ENCODE measurements at places on chromosomes 1 and 21.

GRCh38 chr1:228987286-228987685 lies 252.0 kb downstream of the RHOU start:
- no peak for DNase-seq

- DNase-seq, result no peak
Measured at GRCh38 chr1:201014816-201015200, 8.7 kb downstream of the KIF21B start.

DNA sequence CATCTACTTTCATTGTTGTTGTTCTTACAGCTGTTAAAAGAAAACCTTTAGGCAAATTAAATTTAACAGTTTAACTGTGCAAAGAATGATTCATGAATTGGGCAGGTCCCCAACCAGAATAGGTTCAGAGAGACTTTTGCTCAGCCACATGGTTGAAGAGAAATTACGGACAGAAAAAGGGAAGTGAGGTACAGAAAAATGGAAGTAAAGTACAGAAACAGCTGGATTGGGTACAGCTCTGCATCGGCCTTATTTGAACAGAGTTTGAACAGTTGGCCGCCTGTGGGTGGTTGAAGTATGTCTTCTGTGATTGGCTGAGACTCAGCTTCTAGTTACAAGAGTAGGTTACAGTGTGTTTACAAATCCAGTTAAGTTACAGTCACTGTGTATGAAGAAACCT lies 210.1 kb downstream of the FGGY start:
- DNase-seq, result no peak

DNA sequence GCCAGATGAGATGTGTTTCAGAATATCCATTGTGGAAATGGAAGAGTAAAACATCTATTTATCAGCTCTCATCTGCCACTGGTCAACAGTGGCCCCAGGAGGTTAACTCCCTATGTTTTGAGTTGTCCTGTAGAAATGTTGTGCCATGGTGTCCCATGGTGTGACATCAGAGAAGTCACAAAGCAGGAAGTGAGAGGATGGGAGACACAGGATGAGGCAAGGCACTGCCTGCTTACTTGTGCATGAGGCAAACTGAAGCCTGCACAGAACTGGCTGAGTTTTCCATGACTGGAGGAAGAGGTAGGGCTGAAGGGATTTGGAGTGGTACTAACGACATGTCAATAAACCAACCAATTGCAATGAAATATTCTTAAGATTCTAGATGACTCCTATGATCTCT lies 131.5 kb upstream of the ZNF644 start:
- no peak for DNase-seq

DNA sequence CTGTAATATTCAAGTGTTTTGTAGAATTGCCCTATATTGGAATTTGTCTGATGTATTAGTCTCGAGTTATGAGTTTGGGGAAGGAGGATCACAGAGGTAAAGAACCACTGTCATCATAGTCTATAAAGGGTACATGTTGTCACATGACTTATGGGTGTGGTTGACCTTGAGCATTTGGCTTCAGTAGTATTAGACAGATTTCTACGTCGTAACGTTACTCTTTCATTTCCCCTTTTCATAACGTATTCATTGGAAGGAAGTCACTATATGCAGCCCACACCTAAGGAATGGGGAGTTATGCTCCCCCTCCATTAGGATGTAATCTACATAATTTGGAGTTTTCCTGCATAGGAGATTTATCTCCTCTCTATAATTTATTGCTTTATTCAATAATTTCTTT lies 110.1 kb upstream of the VAV3 start:
- DNase-seq, result no peak

GRCh38 chr1:30601316-30602085 lies 121.9 kb downstream of the MATN1 start:
- DNase-seq, result no peak

- no peak for DNase-seq
Measured at GRCh38 chr1:210857146-210857663, 276.7 kb downstream of the KCNH1 start.

GRCh38 chr1:170664093-170664827 lies at the start of gene PRRX1:
Gene PRRX1, plus strand, starts transcription at chr1:170664131. Its CDS starts 88 bp downstream, at chr1:170664219.
- no peak for DNase-seq

DNA sequence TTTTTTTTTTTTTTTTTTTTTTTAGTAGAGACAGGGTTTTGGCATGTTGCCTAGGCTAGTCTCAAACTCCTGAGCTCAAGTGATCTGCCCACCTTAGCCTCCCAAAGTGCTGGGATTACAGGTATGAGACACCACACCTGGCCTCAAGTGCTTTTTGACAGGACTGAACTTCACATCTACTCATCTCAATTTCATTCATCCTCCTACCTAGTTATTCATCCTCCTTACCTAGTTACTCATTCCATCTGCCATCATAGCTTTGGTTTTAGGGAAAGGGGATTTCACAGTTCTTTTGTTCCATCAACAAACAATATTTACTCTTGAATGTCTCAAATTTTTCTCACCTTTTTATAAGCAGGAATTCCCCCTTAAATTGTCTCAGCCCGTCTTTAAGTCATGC lies 38.6 kb upstream of the RALGPS2 start:
- no peak for DNase-seq

GRCh38 chr1:156246781-156247459 lies 936 bp downstream of the PAQR6 start:
- DNase-seq, result no peak

DNA sequence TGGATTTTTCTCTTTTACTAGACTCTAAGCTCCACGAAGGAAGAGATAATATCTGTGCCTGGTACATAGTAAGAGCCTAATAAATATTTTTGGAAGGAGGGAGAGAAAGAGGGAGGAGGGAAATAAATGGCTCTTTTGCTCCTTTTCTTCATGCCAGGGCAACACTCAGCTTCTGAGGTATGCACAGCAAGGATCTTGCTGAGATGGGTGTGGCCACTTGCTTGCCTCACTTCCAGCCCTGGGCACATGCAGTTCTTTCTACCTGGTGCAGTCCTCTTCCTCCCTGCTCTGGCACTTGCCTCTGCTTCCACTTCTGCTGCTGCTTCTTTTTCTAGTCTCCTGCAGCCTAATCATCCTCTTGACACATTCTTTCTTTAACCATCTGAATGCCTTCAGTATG lies 148.1 kb downstream of the FGGY start:
- DNase-seq, result no peak

- no peak for DNase-seq
Measured at GRCh38 chr1:21115098-21115760, 61.5 kb downstream of the EIF4G3 start.

DNA sequence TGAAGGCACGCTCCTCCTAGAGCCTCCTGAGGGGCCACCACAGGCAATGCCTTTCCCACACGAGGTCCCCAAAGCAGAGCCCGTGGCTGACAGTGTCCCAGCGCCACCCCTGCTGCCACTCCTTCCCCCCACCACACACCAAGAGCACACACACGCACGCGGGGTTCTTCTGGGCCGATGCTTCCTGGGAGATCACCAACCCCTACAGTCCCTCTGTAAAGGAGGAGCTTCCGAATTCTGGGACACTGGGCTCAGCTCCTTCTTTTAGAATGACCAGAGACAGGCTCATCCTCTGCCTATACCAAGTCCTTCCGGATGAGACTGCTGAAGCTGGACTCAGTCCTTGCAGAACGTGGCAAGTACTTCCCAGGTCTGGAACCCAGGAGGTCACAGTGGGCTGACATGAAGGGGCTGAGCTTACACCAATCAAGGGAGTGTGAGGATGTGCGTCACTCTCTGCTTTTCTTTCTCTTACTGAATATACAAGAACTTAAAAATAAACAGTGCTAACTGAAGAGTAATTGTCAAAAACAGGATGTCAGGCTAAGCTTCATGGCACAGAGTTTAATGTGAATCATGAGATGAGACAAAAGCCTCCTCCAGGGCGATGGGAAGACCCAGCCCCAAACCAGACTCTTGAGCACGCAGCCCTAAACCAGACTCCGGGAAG lies 12.7 kb downstream of the SSU72 start:
- no peak for DNase-seq

GRCh38 chr1:33060579-33061083 lies 20.3 kb upstream of the AZIN2 start:
- DNase-seq, result no peak

GRCh38 chr1:153404768-153405167 lies 11.6 kb upstream of the S100A7A start:
- peak; percentile 26 for DNase-seq

DNA sequence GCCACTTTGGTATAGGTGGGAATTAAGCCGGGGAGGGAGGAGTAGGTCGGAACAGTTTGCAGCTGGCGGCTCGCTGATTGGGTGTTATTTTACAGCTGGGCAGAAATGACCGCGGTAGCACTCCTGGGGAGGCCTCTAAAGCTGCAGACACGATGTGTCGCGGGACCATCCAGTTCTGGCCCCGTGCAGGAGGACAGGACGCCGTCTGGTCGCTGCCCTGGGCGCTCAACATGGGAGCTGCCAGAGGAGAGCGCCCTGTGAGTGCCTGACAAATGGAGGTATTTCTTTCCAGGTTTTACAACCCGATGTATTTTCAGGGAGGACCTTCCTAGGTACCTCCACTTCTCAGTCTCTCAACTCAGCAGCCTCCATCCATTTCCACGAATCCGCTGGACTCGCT lies 46.2 kb downstream of the CDC7 start:
- no peak for DNase-seq

DNA sequence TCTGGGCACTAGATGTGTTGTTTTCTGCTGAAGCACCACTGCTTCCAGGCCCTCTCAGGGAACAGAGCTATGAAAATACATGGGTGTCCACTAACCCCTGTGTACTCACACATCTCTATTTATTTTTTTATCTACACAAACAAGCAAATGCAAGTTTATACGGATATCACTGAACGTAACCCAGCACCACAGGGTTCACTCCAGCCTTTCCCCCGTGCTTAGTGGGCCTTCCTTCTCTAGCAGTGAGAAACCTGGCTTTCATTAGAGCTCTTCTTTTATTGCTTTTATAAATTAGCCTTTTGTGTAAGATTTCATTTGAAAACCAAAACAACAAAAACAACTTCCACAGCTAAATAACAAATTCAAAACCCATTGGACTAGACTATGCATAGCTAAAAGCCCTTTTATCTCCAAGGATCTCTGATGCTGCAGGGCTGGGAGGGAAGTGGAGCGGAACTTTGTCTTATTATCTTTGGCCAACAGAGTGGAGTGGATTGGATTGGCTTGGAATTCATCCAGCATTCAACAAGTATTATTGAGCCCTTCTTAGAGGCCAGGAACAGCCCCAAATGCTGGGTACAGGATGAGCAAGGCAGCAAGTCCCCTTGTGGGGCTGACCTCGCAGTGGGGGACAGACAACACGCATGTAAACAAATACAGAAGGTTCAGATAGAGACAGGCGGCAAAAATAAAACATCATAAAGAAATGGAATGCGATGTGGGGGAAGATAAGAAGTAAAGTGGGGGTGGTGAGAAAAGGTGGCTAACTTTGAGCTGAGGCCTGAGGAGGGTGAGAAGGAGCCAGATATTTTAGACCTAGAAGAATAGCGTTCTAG lies 371.8 kb upstream of the POU3F1 start:
- DNase-seq, result no peak

DNA sequence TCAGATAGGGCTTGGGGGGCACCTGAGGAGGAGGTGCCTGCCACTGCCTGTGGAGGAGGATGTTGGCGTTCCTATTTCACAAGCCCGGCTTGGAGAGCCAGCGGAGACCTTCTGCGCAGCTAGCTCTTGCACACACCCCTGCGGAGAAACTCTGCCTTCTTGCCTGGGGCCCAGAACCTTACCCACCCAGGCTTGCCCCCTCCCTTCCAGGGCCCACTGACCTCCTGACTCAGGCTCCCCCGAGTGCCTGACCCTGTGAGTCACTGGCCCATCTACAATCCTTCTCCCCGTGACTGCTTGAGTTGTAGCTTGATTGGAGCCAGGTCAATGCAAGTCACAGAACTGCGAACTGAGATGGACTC lies 3.4 kb downstream of the HES2 start:
- no peak for DNase-seq

GRCh38 chr1:202150602-202151001 lies 6.1 kb upstream of the ARL8A start:
- no peak for DNase-seq

- DNase-seq, result no peak
Measured at GRCh38 chr1:110007046-110007830, 22.7 kb downstream of the AHCYL1 start.

DNA sequence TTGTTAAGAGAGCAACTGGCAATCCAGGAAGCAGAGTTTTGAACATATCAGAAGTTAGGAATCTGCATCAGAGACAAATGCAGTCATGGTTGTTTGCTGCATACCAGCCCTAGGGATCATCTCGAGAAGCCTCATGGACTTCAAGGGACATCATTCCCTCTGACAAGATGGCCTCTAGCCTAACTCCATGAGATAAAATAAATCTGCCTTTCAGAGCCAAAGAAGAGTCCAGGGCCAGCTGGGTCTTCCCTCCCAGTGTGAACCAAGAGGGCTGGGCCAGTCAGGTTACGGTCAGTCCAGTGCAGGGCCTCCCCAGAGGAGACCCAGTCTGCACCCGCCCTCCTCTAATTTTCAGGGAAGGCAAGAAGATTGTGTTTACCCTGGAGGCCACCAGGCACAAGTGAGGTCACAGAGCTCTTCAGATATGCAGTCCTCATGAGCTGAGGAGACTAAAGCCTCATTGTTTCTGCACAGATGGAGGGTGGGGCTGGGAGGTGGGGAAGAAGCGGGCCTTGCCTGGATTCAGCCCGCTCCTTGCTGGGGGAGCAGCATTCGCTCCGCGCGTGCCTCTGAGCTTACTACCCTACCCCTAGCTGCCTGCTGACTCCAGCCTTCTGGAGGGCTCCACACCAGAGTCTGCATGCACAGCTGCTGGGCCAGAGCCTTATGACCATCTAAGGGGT lies 52.8 kb downstream of the CAPN2 start:
- DNase-seq, result no peak

DNA sequence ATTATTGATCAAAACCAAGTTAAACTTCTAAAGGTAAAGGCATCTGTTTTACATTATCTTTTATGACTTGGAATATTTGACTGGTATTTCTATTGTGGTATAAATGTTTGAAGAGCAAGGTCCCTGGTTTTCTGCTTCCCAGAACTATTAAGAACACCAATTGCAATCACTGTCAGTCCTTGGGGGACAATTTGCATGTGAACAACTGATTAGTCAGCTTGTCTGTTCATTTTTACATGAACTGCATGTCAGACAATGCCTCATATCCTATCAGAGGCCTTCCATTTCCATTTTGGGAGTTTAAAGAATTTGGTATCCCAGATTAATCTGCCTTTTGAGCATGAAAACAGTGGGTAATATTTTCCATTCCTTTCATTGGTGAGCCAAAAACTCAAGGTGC lies 654.9 kb upstream of the USP24 start:
- no peak for DNase-seq

DNA sequence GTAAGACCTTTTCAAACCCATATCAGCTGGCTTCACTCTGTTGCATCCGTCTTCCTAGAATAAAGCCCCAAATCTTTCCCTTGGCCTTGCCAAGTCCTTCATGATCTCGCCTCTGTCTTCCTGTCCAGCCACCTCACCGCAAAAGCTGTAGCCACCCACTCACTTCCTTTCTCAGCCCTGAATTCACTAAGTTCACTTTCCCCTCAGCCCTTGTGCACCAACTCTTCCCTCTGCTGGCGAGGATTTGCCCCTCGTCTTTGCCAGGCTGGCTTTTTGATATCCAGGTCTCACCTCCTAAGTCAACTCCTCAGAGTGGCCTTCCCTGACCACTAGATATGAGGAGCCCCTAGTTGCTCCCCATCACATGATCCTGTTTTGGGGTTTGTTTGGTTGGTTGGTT lies 3.9 kb upstream of the COL16A1 start:
- no peak for DNase-seq
